ENCODE measurements at places on chromosomes 11 and 22.
A peak's percentile ranks its signal among the peaks of the same experiment; 100 is the strongest.

GRCh38 chr11:6321356-6321755 lies 1.1 kb upstream of the CAVIN3 start:
- H3K27me3 ChIP-seq, result no peaks in the 10 kb centered on the region
- H3K27ac ChIP-seq, result peak overlapping the region; percentile 94
- peak overlapping the region; percentile 64 for H3K4me3 ChIP-seq
- DNase-seq, result no peak
- no peaks in the 10 kb centered on the region for H3K36me3 ChIP-seq
- peaks cover 47% of the 10 kb centered on the region for H3K4me1 ChIP-seq

GRCh38 chr22:39279170-39279850 lies 34.5 kb upstream of the PDGFB start:
- no peaks in the 10 kb centered on the region for H3K36me3 ChIP-seq
- no peak for DNase-seq
- H3K4me3 ChIP-seq, result no peak overlapping the region
- H3K27me3 ChIP-seq, result no peaks in the 10 kb centered on the region

DNA sequence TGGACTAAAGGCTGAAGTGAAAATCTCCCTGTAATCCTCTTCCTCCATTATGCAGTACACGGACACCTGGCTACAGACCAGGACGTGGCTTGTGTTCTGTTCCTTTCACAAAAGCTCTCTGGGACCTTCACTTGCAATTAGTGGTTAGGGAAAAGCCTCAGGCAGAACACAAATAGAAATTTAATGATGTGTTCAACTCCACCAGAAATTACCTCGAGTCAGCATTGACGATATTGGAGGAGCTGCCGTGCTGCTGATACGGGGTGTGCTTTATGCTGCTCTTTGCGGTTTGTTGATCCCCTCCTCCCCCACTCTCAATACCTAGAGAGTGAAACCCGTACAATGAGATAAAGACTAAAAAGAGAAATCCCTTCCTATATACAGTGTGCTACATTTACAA lies 48.9 kb downstream of the POLD3 start:
- H3K27me3 ChIP-seq, result no peaks in the 10 kb centered on the region
- H3K4me1 ChIP-seq, result peaks cover 9% of the 10 kb centered on the region
- peaks cover 33% of the 10 kb centered on the region for H3K36me3 ChIP-seq
- H3K27ac ChIP-seq, result no peak overlapping the region

DNA sequence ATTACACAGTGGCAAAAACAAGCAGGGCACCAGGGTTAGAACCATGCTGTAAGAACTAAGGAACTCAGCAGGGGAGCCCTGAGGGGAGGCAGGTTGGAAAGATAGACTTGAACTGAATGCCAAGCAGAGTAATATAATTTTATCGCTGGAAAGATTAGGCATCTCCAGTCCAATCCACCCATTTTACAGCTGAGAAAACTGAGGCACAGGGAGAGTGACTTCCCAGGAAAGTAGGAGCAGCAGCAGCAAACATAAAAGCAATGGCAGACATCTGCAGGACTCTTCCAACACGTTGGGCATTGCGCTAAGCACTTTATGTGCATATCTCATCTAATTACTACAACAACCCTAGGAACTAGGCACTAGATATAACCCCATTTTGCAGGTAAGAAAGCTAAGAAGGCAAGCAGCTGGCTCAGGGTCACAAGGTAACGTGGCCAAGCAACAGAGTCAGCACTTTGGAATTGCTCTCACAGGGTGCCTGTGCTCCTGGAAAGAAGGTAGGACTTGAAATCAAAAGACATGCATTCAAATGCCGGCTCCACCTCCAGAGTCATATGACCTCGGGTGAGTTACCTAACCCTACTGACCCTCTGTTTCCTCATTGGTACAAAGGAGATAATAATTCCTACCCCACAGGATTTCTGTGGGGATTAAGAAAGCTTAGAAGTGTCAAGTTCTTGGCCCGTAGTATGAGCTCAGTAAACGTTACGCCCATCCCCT lies 215.3 kb downstream of the BARX2 start:
- no peak overlapping the region for H3K27ac ChIP-seq
- H3K36me3 ChIP-seq, result no peaks in the 10 kb centered on the region
- no peak overlapping the region for H3K4me3 ChIP-seq
- no peak for DNase-seq
- no peaks in the 10 kb centered on the region for H3K27me3 ChIP-seq

- no peak overlapping the region for H3K27ac ChIP-seq
- H3K4me1 ChIP-seq, result no peaks in the 10 kb centered on the region
- H3K27me3 ChIP-seq, result peaks cover 21% of the 10 kb centered on the region
- no peak overlapping the region for H3K4me3 ChIP-seq
- no peaks in the 10 kb centered on the region for H3K36me3 ChIP-seq
- no peak for DNase-seq
These were observed 15.8 kb downstream of the IGLL5 start for GRCh38 chr22:22903355-22903777.

GRCh38 chr11:13552784-13553183 lies 57.0 kb upstream of the PTH start:
- no peaks in the 10 kb centered on the region for H3K4me1 ChIP-seq
- no peaks in the 10 kb centered on the region for H3K36me3 ChIP-seq

DNA sequence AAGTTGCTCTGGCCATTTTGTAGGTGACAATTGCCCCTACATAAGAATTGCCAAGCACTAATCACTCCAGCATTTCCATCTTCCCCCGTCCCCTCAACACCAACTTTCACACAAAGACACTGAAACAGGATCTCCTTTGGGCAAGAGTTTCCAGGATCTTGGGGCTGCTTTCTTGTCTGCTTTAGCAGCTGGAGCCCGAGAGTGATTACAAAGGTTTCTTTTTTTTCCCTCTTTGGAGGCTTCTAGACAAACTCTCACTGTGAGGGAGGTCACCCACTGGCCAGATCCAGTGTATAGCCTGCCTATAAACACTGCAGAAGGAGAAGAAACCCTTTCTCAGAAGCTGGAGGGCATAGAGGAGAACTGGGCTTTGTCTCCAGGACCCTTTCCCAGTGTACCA lies 92.5 kb downstream of the APIP start:
- H3K4me1 ChIP-seq, result peaks cover 38% of the 10 kb centered on the region
- H3K27ac ChIP-seq, result no peak overlapping the region
- no peak overlapping the region for H3K4me3 ChIP-seq

- DNase-seq, result no peak
- no peak overlapping the region for H3K4me3 ChIP-seq
- H3K27me3 ChIP-seq, result no peaks in the 10 kb centered on the region
- no peaks in the 10 kb centered on the region for H3K4me1 ChIP-seq
- no peak overlapping the region for H3K27ac ChIP-seq
These were observed 69.0 kb downstream of the GGTLC2 start for GRCh38 chr22:22713416-22713815.

- no peaks in the 10 kb centered on the region for H3K27me3 ChIP-seq
- H3K36me3 ChIP-seq, result no peaks in the 10 kb centered on the region
These were observed 196.3 kb downstream of the CTTN start for GRCh38 chr11:70594606-70595005.

- no peak overlapping the region for H3K27ac ChIP-seq
- H3K36me3 ChIP-seq, result no peaks in the 10 kb centered on the region
- H3K27me3 ChIP-seq, result no peaks in the 10 kb centered on the region
- no peak overlapping the region for H3K4me3 ChIP-seq
These were observed 35.3 kb downstream of the MMP13 start for GRCh38 chr11:102920118-102920684.

DNA sequence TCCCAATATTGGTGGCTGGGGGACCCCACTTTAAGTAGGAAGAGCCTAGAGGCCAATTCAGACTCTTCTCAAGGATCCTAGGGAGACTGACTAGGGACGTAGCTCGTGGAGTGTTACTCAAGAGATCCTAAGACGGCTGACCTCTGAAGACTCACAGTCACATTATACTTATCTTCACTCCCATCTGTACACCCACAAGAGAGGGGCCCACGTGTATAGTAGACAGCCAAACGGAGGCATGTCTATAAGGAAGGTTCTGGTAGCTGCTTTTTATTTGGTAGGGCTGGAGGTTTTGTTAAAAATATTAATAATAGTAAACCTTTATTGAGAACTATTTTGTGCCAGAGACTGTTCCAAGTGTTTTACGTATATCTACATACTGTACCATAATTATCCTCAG lies 22.9 kb upstream of the APOA1 start:
- no peak overlapping the region for H3K27ac ChIP-seq
- no peaks in the 10 kb centered on the region for H3K27me3 ChIP-seq
- H3K4me1 ChIP-seq, result no peaks in the 10 kb centered on the region
- DNase-seq, result no peak
- no peaks in the 10 kb centered on the region for H3K36me3 ChIP-seq

- H3K27me3 ChIP-seq, result peaks cover 9% of the 10 kb centered on the region
- H3K27ac ChIP-seq, result no peak overlapping the region
- no peak for DNase-seq
- no peaks in the 10 kb centered on the region for H3K36me3 ChIP-seq
These were observed 108.8 kb downstream of the MPPED1 start for GRCh38 chr22:43520632-43521039.

DNA sequence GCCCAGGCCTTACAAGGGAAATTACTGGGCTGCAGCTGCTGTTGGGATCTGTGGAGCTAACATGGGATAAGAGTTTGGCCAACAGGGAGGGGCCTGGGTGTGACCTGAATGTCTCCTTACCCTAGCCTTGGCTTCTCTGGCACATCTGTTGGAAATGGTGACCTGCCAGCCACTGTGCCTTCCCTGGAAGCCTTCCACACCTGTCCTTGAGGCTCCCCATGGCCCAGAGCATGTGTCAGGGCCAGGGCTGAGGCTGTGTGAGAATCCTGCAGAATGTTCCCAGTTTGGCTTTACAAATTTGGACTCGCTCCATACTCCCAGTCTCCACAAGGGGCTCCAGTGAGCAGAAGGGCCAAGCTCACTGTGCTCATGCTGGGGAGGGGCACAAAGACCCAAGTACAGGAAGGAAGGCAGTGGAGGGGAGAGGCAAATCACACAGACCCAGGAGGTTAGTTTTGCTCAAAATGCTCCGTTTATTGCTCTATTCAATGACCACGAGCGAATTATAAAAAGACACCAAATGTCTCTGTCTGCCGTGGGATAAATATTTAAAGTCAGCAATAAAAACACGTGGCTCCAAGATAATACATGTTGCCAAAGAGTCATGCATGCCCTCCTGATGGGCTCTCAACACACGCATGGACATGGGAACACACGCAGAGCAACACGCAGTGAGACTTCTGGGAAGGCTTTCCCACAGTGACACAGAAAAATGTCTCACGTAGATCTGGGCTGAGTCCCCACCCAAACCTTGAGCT lies 1.7 kb upstream of the IGSF22 start:
- H3K27me3 ChIP-seq, result no peaks in the 10 kb centered on the region
- no peak overlapping the region for H3K27ac ChIP-seq
- peak; percentile 35 for DNase-seq
- H3K4me3 ChIP-seq, result no peak overlapping the region
- no peaks in the 10 kb centered on the region for H3K36me3 ChIP-seq

DNA sequence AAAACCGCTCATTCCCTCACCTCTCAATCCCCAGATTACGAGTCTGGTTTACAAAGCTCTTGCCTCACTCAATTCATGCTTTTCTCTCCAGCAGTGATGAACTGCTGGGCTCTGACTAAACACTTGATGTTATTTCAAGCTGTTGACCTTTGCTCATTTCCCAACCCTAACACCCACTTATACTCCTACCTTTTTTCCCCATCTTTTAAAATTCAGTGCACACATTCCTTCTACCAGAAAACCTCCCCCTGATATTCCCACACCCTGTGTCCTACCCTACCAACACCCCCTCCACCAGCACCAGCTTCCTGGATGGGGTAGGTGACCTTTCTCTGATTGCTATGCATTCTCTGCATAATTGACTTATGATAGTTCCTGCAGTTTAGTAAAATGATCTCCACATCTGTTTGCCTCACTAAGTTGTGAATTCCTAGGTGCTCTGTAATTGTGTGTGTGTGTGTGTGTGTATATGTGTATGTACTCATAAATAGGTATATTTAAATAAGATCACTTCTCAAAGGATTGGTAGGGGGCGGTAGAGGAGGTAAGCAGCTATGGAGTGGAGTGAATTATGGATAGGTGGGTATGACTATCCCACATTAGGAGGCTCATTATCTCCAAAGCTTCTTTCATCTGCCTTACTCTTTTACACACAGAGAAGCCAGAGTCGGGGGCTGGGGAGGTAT lies 842 bp downstream of the HEPACAM start:
- DNase-seq, result no peak
- no peaks in the 10 kb centered on the region for H3K27me3 ChIP-seq
- no peak overlapping the region for H3K27ac ChIP-seq
- H3K36me3 ChIP-seq, result no peaks in the 10 kb centered on the region
- H3K4me3 ChIP-seq, result no peak overlapping the region

DNA sequence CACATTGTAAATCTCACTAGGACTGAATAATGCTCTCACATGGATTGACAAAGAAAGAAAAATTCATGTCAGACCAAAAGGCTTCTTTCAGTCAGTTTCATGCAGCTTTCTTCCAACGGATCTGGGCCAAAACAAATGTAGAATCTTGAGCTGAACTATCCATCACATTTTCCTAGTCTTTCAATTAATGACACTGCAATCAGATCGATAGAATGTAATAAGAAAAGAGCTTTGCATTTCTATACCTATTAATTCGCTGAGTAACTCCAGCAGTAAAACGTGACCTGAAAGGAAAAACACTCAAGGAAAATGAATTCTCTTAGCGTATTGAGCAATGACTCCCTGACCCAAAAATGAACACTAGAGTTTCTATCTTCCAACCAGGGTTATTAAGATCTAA lies 194.8 kb upstream of the BLID start:
- no peaks in the 10 kb centered on the region for H3K36me3 ChIP-seq
- no peaks in the 10 kb centered on the region for H3K4me1 ChIP-seq
- H3K4me3 ChIP-seq, result no peak overlapping the region
- H3K27me3 ChIP-seq, result peaks cover 15% of the 10 kb centered on the region

- no peaks in the 10 kb centered on the region for H3K4me1 ChIP-seq
- no peak for DNase-seq
- H3K27me3 ChIP-seq, result no peaks in the 10 kb centered on the region
These were observed 1156.9 kb downstream of the BRD1 start for GRCh38 chr22:48670731-48671130.

- H3K27me3 ChIP-seq, result no peaks in the 10 kb centered on the region
- H3K36me3 ChIP-seq, result no peaks in the 10 kb centered on the region
- no peak for DNase-seq
- peak within 1 kb of the TSS; percentile 15 for H3K27ac ChIP-seq
- no peak within 1 kb of the TSS for H3K4me3 ChIP-seq
These were observed at the start of gene TMPRSS6 for GRCh38 chr22:37109242-37109917. Gene TMPRSS6 (minus strand): TSS chr22:37109713. CDS start chr22:37103417, 6,296 bp downstream.

DNA sequence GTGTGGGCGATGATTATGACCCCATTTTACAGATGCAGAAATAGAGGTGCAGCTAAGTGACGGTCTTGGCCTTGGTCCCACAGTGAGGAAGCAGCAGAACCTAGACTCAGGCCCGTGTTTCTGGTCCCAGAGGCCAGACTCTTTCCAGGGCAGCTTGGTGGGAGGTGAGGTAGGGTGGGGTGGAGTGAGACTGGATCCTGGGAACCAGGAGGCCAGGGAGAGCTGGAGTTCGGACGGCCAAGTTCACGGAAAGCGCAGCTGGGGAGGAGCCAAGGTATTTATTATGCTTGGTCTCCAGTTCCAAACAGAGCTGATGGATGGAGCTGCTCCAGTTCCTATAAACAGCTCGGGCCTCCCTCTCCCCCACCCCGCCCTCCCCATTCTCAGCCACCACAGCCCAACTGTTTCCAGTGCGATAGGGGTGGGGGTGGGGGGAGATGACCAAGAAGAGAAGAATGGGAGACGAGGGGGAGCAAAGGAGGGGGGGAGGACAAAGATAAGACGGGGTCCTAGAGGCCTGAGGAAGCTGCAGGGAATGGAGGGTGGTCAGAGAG lies 16.2 kb downstream of the LRRC32 start:
- DNase-seq, result no peak
- no peak overlapping the region for H3K4me3 ChIP-seq
- no peaks in the 10 kb centered on the region for H3K36me3 ChIP-seq
- no peaks in the 10 kb centered on the region for H3K27me3 ChIP-seq
- peaks cover 5% of the 10 kb centered on the region for H3K4me1 ChIP-seq

- no peaks in the 10 kb centered on the region for H3K4me1 ChIP-seq
- no peak for DNase-seq
- no peaks in the 10 kb centered on the region for H3K27me3 ChIP-seq
- no peak overlapping the region for H3K4me3 ChIP-seq
- H3K36me3 ChIP-seq, result no peaks in the 10 kb centered on the region
These were observed 3.8 kb upstream of the TTLL8 start for GRCh38 chr22:50061824-50062355.
